ENCODE measurements at places on chromosomes 3 and 15.
A peak's percentile ranks its signal among the peaks of the same experiment; 100 is the strongest.

DNA sequence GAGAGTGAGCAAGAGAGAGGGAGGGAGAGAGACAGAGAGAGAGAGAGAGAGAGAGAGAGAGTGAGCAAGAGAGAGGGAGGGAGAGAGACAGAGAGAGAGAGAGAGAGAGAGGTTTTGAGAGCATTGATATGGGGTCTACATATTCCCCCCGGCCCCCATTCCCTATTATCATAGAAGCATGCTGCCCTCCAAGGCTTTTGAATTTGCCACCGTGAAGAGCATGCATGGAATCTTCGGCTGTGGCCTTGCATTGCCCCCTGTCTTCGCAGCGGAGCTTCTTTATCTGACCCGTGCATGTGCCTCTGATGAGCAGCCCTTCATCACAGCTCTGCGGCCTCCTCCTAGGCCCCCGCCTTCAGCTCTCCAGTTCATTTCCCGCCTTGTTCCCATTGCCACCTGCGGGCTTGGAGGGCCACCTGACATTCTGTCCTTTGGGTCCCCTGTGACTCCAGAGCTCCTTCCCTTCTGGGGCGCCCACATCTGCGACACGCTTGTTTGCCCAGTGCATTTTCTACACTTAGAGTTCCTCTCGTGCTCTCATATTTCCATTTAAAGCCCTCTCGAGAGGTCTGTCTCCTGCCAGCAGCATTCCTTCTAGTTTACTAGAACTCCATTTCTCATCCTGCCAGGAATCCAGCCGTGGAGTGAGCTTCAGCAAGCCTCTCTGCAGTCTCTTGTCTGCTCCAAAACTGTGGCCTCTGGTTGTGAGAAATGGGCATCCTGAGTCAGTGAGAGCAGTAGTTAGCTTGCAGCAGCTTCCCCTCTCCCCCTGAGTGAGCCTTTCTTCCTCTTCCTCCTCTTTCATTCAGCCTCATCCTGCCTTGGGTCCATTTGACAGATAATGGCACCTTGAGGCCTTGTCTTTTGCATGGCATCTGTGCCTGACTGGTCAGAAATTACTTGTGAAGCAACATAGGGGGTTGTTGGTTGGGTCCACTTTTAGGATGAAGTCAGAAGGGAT, 25.3 kb downstream of the LPP start:
- H3K4me1 ChIP-seq, result peaks cover 37% of the 10 kb centered on the region
- H3K27ac ChIP-seq, result peak overlapping the region; percentile 57
- DNase-seq, result no peak
- no peaks in the 10 kb centered on the region for H3K27me3 ChIP-seq
- peak overlapping the region; percentile 40 for H3K4me3 ChIP-seq
- H3K36me3 ChIP-seq, result peaks cover 5% of the 10 kb centered on the region

- no peak overlapping the region for H3K27ac ChIP-seq
- H3K4me3 ChIP-seq, result no peak overlapping the region
- no peaks in the 10 kb centered on the region for H3K36me3 ChIP-seq
- H3K27me3 ChIP-seq, result peaks cover 21% of the 10 kb centered on the region
- no peak for DNase-seq
Measured at GRCh38 chr15:83854321-83854720, 200.4 kb downstream of the ADAMTSL3 start.

GRCh38 chr3:65479990-65480389, 558.7 kb downstream of the MAGI1 start:
- no peak for DNase-seq
- no peak overlapping the region for H3K27ac ChIP-seq
- no peak overlapping the region for H3K4me3 ChIP-seq
- no peaks in the 10 kb centered on the region for H3K27me3 ChIP-seq

- no peaks in the 10 kb centered on the region for H3K4me1 ChIP-seq
- no peak overlapping the region for H3K4me3 ChIP-seq
- H3K27ac ChIP-seq, result no peak overlapping the region
- H3K36me3 ChIP-seq, result no peaks in the 10 kb centered on the region
- no peaks in the 10 kb centered on the region for H3K27me3 ChIP-seq
Measured at GRCh38 chr3:48119505-48120193, 68.6 kb downstream of the CDC25A start.

- H3K36me3 ChIP-seq, result peaks cover 8% of the 10 kb centered on the region
- peak overlapping the region; percentile 77 for H3K27ac ChIP-seq
- H3K4me3 ChIP-seq, result no peak overlapping the region
- H3K27me3 ChIP-seq, result no peaks in the 10 kb centered on the region
- H3K4me1 ChIP-seq, result peaks cover 56% of the 10 kb centered on the region
- DNase-seq, result no peak
Measured at GRCh38 chr3:187021748-187022402, 91.5 kb downstream of the ST6GAL1 start.

GRCh38 chr3:153215966-153216365, 53.9 kb downstream of the RAP2B start:
- DNase-seq, result no peak
- H3K4me3 ChIP-seq, result no peak overlapping the region
- no peaks in the 10 kb centered on the region for H3K27me3 ChIP-seq
- no peak overlapping the region for H3K27ac ChIP-seq
- peaks cover 3% of the 10 kb centered on the region for H3K36me3 ChIP-seq

- peaks cover 45% of the 10 kb centered on the region for H3K27me3 ChIP-seq
- H3K27ac ChIP-seq, result no peak overlapping the region
- H3K4me3 ChIP-seq, result no peak overlapping the region
- no peaks in the 10 kb centered on the region for H3K4me1 ChIP-seq
Measured at GRCh38 chr15:81785181-81785580, 260.6 kb downstream of the MEX3B start.

DNA sequence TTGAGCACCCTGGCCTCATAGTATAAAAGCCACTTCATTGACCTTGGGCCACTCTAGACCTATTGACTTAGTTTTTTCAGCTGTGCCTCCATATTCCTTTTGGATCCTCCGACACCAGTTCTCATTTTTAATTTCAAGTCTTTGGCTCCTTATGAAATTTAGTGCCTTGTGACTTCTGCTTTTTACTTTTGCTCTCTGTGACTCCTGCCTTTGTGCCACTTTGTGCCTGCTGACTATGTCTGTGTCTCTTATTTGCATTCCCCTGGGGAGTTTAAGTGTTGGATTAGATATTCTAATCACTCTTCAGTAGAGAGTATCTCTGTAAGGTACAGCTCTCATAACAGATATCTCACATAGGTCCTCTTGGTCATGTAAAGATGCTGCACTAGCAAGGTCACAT, 39.6 kb upstream of the GPR149 start:
- H3K27me3 ChIP-seq, result no peaks in the 10 kb centered on the region
- H3K4me1 ChIP-seq, result no peaks in the 10 kb centered on the region
- DNase-seq, result no peak
- no peak overlapping the region for H3K4me3 ChIP-seq
- H3K36me3 ChIP-seq, result no peaks in the 10 kb centered on the region
- no peak overlapping the region for H3K27ac ChIP-seq

DNA sequence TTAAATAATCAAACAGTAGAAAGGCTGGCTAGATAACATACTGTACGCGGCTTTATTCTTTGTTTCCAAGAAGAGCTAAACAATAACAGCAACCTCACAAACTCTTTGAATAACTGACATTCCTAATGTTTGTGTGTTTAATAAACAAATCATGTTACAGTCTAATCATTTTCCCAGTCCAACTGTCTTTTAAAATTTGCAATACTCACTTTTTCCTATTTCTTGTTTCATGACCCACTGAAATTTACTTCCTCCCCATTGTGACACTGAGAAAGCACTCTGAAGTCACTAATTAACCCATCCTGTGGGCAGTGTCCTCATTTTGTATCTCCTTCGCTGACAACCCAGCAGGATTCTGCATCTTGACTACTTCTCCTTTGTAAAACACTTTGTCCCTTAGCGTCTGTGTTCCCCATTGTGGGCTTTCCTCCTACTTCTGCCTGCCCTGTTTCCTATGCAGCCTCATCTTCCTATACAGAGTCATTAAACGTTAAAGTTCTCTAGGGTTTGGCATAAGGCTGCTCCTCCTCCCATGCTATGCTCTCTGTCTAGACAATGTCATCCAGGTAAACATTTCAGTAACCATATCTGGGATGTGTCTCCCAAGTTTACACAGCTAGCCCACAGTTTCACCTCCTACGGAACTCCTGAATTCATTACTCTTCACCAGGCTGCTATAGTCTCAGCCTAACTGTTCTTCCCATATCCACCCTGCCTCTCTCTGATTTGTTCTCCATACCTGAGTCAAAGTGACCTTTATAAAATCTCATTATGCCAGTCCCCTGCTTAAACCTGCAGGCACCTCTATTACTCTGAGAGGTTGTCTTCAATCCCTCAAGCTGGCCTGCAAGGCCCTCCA, 148.9 kb downstream of the GREM1 start:
- no peaks in the 10 kb centered on the region for H3K27me3 ChIP-seq
- no peak for DNase-seq
- no peaks in the 10 kb centered on the region for H3K36me3 ChIP-seq
- no peak overlapping the region for H3K27ac ChIP-seq

GRCh38 chr15:89101302-89102193, 13.3 kb downstream of the ABHD2 start:
- DNase-seq, result no peak
- H3K4me3 ChIP-seq, result no peak overlapping the region
- no peaks in the 10 kb centered on the region for H3K27me3 ChIP-seq
- H3K27ac ChIP-seq, result peak overlapping the region; percentile 38

GRCh38 chr15:29699791-29700190, 122.5 kb downstream of the TJP1 start:
- no peaks in the 10 kb centered on the region for H3K27me3 ChIP-seq
- no peak overlapping the region for H3K4me3 ChIP-seq
- H3K27ac ChIP-seq, result no peak overlapping the region

GRCh38 chr3:113133140-113133539, 78.2 kb upstream of the BOC start:
- no peak overlapping the region for H3K4me3 ChIP-seq
- no peak overlapping the region for H3K27ac ChIP-seq
- no peak for DNase-seq

DNA sequence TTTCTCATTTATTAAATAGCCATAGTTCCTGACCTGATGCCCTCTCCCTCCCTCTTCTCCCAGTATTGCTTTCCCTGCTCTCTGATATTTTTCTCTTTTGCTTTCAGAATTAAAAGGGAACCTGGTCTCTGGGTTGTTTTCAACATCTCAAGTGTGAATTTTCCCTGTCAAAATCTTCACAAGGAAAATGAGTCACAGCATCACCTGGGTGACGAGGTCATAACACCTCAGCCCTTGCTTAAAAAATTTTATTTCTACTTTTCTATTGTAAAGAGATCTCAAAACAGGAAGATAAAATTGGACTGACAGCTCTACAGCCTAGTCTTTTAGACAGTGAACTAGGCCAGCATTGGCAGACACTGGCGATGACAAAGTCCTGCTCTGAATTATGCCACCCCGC, 40.1 kb downstream of the GAP43 start:
- H3K27ac ChIP-seq, result no peak overlapping the region
- no peaks in the 10 kb centered on the region for H3K36me3 ChIP-seq
- no peak for DNase-seq

DNA sequence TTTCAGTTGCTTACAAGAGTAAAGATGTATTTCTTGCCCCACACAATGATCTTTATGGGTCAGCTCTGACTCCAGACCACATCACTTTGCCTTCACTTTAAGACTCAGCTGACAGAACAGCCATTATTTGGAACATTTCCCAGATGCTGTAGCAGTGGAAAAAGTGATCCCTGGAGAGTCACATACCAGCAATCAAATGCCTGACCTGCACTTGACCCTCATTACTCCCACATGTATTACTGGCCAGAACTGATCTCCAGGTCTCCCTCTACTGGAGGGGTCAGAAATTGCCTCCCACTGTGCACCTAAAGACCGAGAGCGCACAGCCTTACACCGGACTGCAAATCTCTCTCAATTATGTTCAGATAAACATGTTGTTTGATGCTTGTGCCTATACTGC, 88.6 kb upstream of the ZNF385D start:
- DNase-seq, result no peak
- no peaks in the 10 kb centered on the region for H3K4me1 ChIP-seq
- no peak overlapping the region for H3K4me3 ChIP-seq
- H3K27me3 ChIP-seq, result no peaks in the 10 kb centered on the region
- H3K27ac ChIP-seq, result no peak overlapping the region

GRCh38 chr3:69051756-69052471, at the start of gene TMF1:
TSS of gene TMF1 (minus strand) at chr3:69052333. CDS start at chr3:69052086, 247 bp downstream.
- H3K36me3 ChIP-seq, result peaks cover 72% of the 10 kb centered on the region
- peak; percentile 96 for DNase-seq
- peak within 1 kb of the TSS; percentile 99 for H3K27ac ChIP-seq
- H3K4me1 ChIP-seq, result peaks cover 41% of the 10 kb centered on the region
- H3K27me3 ChIP-seq, result no peaks in the 10 kb centered on the region

DNA sequence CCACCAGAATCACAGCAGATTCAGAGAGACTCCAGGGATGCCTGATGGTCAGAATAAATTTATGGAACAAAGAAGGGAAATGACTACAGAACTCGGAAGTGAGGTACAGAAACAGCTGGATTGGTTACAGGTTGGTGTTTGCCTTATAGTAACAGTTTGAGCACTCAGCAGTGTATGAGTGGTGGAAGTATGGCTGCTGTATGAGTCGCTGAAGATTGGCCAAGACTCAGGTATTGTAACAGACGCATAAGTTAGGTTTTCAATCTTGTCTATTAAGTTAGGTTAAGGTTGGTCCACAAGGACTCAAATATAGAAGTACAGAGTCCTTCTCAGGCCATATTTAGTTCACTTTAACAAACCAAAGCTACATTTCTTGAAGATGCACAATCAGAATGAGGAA, 33.1 kb downstream of the ATP13A5 start:
- no peaks in the 10 kb centered on the region for H3K27me3 ChIP-seq
- no peak for DNase-seq
- no peak overlapping the region for H3K4me3 ChIP-seq
- H3K36me3 ChIP-seq, result no peaks in the 10 kb centered on the region

DNA sequence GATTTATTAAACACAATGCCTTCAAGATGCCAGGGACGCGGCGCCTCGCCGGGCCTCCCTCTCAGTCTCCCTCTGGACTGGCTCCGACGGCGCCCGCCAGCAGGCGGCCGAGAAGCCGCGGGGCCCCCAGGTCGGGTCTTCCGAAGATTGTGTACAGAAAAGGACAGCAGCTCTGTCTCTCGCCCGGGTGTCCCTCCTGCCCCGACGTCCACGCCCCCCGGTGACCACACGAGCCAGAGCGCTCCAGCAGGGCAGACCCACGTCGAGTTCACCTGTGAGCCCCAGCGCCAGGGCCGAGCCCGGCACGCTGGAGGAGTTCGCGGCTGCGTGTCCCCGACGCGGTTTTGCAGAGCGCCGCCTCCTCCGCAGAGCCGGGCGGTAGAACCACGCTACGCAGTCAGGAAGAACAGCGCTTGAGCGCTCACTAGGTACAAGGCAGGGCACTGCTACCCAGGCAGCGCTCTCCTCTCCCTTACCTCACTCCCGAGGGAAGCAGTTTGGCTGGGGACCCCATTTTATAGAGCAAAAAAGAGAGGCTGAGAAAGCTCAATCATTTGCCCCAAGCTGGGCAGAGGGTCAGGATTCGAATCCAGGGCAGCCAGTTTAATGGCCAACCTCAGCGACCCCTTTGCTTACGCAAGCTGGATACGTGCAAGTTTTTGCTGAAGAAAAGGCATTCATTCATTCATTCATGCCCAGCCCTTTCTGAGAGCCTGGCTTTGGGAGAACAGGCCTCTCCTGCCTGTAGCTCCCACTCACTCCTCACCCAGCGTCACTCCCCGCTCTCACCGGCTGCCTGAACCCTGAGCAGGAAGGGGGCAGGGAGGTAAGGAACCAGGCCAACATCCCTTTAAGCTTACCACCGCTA, 3.0 kb upstream of the TLE3 start:
- DNase-seq, result peak; percentile 62
- H3K36me3 ChIP-seq, result peaks cover 37% of the 10 kb centered on the region
- H3K27ac ChIP-seq, result peak overlapping the region; percentile 67
- H3K27me3 ChIP-seq, result peaks cover 8% of the 10 kb centered on the region
- peaks cover 24% of the 10 kb centered on the region for H3K4me1 ChIP-seq
